NCI-H187 treated with DMSO at 0.1 percent for 48 hours (cell line): ENCODE measurements at places on chromosomes 16 and 17.

GRCh38 chr17:71803656-71804284 lies 317.1 kb upstream of the SOX9 start:
- no peak for DNase-seq

DNA sequence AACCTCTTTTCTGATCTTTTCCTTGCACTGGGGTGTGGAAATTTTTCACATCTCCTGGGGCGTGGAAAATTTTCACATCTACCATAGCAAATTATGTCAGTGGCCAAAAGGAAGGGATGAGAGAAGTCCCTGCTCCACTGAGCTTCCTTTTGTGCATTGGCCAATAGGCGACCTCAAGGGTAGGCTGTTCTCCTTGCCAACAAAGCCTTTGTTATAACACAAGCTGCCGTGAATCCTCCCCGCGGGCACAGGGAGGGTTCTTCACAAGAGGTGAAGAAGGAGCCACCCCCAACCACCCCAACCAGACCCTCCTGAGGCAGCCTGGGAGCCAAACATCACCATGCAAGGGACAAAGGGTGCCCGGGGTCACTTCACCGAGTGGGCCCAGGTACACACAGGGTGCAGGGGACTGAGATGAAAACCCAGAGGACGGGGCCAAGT lies 6.5 kb downstream of the SLC5A11 start:
- no peak for DNase-seq

GRCh38 chr17:79923974-79924638 lies 84.9 kb upstream of the CBX4 start:
- DNase-seq: no peak

- no peak for DNase-seq
Measured at GRCh38 chr16:12099451-12100123, 123.1 kb downstream of the SNX29 start.

DNA sequence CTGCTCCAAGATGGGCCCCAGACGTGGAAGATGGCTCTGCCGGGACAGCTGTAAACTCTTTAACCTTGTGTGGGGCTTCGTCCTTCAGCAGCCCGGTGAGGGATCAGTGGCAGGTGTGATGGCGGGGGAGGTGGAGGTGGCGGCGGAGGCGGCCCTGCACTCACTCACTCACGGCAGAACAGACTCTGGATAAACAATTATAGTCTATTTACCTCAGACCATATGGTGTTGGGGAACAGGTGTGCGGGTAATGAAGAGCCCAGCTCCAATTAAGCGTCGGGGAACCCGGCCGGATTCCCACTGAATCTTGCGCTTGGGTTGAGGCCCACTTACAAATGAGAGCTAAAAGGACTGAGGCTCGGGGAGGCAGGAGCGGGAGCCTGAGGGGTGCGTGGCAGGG lies 104.3 kb upstream of the SDK2 start:
- no peak for DNase-seq

DNA sequence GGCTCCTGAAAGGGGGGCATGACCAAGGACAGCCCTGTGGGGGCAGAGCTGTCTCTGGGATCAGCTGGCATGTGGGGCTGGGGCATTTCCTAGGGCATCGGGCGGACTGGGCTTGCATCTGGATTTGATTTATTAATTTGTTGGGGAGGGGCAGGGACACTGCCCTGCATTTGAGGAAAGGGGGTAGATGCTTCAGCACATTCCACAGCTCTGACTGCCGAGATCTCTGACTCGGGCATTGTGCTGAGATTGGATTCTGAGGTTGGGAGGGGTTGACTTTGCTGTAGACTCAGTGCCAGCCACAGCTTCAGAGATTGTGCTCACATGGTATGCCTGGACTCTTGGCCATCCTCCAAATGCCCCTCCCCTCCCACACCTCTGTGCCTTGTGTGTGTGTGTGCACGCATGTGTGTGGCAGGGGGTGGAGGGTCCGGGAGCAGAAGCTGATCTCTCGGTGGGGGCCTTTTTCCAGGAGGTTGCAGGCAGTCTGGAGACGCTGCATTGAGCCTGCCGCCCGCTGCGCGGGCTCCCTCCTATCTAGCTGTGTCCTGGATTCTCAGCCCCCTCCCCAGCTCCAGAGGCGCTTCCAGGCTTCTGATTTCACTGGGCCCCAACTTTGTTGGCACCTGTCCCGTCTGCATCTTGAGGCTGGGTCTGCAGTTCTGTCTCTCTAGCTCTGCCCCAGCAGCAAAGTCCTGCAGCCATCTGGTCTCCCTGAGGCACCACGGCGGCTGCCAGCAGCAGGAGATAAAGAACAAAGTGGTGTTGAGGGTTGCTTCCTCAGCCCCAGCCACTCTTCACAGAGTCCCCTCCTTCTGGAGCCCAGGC lies 14.9 kb downstream of the IGFBP4 start:
- DNase-seq: no peak

DNA sequence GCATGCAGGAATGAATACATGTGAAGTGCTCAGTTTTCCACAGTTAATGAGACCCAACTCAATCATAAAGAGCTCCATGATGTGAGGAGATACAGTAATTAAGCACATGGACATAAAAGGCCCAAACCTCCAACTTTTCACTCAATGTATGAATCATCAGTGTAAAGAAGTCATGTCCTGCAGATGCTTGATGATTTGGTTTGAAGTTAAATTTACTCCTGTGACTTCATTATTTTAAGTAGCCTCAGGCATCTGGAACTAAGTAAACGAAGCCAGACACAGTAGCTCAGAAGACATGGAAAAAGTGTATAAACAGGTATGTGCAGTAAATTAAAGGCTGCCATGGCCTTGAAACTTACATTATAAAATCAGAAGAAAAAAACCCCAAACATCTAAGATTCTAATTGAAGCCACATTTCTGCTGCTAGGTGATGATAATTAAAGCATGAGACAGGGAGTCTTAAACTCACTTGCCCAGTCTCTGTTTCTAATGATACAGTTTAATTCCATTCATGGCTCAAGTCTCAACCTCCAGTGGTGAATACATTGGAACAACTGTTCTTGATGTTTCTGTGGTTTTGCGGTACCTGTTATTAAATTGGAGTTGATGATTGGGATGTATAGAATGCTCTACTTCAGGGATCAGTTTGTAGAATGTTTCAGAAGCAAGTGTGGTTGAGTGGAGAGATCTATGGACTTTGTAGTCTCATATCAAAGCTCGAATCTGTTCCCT lies 28.9 kb upstream of the CCL2 start:
- DNase-seq: no peak

GRCh38 chr17:40474419-40475002 lies 26.9 kb downstream of the TNS4 start:
- DNase-seq: no peak

- no peak for DNase-seq
Measured at GRCh38 chr17:7394452-7395191, at the start of gene PLSCR3. Gene PLSCR3, minus strand, starts transcription at chr17:7394525. Its CDS starts 415 bp downstream, at chr17:7394110.

DNA sequence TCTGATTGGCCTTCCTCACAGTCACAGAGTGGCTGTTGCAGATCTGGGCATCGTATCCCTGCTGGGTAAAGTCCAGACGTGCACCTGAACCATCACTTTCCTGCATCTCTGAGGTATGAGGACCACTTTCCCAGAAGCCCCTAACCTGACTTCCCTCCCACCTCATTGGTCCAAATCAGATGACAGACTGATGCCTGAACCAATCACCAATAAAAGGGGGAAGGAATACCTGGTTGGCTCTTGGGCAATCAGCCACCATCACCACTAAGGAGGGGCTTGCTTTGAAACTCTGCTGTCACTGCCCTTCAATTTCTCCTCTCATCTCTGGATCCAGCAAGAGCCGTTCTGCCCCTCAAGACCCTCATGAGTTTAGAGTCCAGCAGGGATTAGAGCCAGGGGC lies 13.6 kb upstream of the WFDC1 start:
- DNase-seq: no peak

DNA sequence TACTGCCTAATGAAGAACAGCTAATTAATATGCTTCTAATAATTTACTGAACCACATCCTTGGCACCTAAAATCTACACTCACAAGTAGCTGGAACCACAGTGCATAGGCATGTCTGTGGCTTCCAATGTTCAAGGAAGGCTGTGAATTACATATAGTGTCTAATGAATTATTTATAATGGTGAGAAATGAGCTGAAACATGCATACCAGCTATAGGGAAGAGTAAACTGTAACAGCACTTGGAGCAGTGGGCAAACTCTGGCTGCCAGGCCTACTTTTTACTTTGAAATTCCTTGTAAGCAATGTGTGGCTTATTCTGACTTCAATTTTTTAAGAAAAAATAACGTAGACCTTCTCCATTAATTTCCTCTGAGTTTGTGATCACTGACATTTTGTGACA lies 953.2 kb upstream of the CDH8 start:
- no peak for DNase-seq

DNA sequence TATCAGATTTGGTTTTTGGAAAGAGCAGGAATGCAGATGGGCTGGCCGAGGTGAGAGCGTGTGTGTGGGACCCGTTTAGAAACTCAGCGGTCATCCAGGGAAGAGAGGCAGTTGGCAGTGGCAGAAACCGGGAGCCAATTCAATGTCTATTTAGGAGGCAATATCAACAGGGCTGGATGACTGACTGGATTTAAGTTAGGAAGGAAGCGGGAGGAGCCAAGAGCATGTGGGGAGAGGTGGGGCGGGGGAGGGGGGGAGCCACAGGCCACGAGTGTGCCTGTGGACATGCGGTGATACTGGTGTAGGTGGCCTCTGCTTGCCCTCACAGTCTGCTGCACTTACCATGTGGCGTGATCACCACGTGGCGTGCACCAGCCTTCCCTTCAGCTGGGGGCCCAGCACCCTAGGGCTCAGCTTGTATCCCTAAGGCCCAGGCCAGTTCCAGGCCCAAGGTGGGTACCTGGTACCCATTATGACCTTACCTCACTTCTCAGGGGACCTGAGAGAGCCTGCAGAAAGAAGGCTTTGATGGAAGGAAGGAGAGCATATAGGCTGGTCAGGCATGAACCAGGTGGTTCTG lies 10.8 kb upstream of the TPPP3 start:
- DNase-seq: no peak

DNA sequence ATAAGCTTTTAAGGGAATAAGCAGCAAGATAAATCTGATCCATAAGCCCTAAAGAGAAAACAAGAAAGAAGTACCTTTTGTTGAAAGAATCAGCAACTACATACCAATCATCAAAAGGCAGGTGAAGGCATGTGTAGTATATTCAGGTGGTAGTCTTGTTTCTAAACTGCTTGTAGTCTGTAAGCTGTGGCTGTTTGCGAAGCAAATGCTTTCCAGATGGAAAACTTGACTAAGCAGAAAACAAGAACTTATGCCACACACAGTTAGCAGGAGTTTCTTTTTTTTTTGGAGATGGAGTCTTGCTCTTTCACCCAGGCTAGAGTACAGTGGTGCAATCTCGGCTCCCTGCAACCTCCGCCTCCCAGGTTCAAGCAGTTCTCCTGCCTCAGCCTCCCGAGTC lies 5.7 kb downstream of the CBX1 start:
- DNase-seq: no peak

GRCh38 chr16:70574595-70575271 lies 51.1 kb downstream of the SF3B3 start:
- DNase-seq: peak; percentile 17

DNA sequence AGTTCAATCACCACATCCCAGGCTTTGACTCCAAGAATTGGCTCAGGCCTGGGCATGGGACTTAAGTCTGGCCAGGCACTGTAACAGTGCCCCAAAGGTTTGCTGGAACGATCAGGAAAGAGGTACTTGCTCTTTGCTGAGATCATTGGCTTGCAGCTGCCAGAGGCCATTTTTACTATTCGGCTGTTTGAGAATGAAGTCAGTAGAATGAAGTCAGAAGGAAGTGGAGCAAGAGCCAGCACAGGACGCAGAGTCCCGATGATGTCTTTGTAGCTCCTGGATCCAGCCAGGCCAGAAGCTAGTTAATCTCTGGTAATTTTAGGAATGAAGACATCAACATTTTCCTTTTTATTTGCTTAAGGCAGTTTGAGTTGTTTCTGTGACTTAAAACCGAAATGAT lies 195.5 kb downstream of the RAB11FIP4 start:
- no peak for DNase-seq

DNA sequence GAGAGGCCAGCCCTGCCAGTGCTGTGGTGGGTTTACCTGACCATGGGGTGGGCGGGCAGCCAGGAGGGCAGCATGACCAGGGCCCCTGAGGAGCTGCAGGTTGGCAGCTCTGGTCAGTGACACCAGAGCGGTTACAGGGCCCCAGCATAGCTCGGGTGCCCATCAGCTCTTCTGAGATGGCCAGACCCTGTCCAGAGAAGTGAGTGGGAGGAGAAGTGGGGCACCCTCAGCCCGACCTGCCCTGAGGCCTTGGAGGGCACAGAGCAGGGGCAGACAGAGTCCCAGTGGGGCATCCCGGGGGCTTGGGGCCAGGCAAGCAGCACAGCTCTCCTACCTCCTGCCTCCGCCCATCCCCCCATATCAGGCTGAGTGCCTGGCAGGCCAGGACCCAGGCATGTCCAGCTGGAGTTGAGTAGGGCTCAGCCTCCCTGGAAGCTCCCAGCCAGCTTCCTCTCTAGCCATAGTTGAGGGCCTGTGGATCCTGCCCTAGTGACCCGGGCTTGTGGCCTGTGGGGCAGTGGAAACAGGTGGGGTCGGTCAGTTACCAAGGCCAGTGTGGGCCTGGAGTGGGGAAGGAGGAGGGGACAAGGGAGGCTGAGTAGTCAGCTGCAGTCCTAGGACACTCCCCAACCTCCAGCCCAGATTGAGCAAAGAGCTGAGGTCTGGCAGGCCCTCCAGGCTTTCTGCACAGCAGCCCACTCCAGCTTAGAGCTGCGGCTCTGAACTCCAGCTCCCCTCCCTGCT lies 83.5 kb downstream of the AMFR start:
- no peak for DNase-seq

GRCh38 chr16:14325502-14326401 lies 254.6 kb downstream of the MRTFB start:
- DNase-seq: no peak

GRCh38 chr16:75263291-75263962 lies 12.0 kb upstream of the BCAR1 start:
- no peak for DNase-seq

DNA sequence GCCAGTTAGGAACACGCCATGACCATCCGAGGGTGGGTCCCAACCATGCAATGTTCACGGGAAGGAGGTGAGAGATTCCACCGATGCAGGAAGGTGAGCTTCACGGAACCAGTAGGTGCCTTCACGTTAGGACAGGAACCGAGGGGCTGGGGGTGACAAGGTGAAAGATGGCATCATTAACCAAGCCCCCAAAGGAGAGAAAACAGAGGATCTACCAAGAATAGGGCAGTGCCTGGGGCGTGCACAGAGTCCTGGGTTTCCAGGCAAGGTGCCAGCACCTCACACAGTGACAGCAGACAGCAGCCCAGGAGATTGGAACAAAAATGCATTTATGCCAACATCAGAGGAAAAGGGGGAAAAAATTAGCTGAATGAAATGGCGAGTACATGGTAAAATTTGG lies 137.9 kb downstream of the GSG1L start:
- no peak for DNase-seq

GRCh38 chr17:67216578-67217320 lies 28.2 kb downstream of the HELZ start:
- DNase-seq: no peak

GRCh38 chr17:81954131-81955057 lies 6.6 kb downstream of the NOTUM start:
- no peak for DNase-seq

DNA sequence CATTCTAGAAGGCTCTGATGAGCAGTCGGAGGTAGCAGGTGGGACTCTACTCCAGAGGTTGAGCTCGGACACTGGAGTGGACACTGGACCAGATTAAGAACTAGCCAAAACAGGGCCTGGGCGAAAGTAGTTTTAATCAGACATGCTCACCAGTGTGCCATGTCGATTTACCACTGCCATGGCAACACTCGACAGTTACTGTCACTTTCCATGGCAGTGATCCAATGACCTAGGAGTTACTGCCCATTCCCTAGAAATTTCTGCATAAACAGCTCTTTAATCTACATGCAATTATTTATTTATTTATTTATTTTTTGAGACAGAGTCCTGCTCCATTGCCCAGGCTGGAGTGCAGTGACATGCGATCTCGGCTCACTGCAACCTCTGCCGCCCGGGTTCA lies 7.2 kb upstream of the METTL9 start:
- no peak for DNase-seq
